ENCODE measurements at places on chromosomes 11 and 22. TPM values are rescaled to one million over a fixed set of nuclear protein-coding genes. Genes with fewer than 3 reads are reported as not detected.
A peak's percentile ranks its signal among the peaks of the same experiment; 100 is the strongest.

GRCh38 chr11:92533657-92534335 is 309.2 kb downstream of the FAT3 start:
- no peak for ATAC-seq

GRCh38 chr11:128195057-128195751 is 392.2 kb downstream of the ETS1 start:
- peak; percentile 88 for ATAC-seq

DNA sequence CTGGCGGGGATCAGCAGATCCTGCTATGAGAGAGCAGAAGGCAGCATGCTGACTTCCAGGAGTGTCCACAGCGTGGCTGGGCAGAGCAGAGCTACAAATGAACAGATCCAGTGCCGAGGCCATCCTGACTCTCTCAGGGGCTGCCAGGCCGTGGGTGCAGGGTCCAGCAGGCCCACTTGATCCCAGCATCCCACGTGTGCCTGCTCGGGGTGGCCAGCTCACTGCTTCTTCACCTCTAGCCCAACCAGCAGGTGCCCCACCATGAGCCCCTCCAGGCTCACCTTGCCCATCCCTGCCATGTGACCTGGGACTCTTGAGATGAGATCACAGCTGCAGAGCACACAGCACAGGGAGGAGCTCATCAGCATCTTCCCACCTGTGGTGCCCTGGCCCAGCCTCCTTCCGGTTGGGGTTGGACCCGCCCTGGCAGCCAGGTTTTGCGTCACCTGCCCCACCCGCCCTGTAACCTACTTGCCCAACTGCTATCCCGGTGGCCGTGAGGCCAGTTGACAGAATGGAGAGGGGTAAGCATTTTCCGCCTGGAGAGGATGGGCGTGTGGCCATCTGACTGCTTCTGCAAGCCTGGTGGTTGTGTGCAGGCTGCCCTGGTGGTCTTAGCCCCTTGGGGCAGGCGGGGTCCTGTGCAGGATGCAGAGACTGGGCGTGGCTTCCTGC is 11.0 kb downstream of the TANGO2 start:
- peak; percentile 99 for ATAC-seq

DNA sequence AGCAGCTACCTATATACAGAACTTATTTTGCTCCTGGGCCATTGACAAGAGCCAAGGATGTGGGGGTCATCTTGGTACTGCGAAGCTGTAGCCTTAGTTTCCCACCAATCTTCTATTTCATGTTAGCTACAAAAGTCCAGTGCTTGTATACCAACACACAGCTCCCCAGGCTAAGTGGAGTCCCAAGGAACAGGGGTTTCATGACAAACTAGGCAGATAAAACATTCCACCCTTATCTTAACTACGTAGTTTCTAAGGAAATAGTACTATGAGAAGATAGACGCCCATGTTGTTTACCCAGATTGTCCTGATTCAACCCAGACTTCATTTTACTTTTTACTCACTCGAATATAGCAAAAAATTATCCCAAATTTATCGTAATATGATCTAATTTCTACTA is 218.5 kb downstream of the DYNC2H1 start:
- ATAC-seq = no peak

GRCh38 chr11:44614281-44614775 is 48.9 kb downstream of the CD82 start:
- no peak for ATAC-seq

The SLC5A4 gene
- total RNA-seq = not detected
